ENCODE measurements at places on chromosomes 2 and 18. TPM values are rescaled to one million over a fixed set of nuclear protein-coding genes. Genes with fewer than 3 reads are reported as not detected.

- no peak for DNase-seq
These were observed 47.7 kb upstream of the GBX2 start for GRCh38 chr2:236215761-236216333.

DNA sequence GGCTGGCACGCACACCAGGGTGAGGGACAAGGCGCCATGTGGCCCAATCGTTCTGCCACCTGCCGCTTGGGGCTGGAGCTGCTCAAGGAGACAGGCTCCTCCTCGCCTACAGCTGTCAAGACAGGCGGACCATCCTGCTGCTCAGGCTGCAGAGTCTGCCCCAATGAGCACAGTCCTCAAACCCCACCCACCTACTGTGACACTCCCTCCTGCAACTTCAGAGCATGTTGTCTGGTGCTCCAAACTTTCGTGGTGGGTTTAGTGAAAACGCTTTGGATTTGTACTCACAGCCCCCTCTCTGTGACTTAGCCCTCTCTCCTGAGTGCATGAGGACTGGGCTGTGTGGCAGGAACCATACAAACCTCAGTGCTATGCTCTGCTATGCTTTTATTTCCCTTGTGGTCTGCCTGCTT, 23.2 kb upstream of the SLC35F6 start:
- no peak for DNase-seq

- no peak for DNase-seq
These were observed 87.2 kb downstream of the LONRF2 start for GRCh38 chr2:100235098-100235497.

FLACC1 gene
- 0.45 TPM for total RNA-seq

KCNK3 gene
- 9.6 TPM for total RNA-seq
